ENCODE measurements at places on chromosomes 2 and 18.
A peak's percentile ranks its signal among the peaks of the same experiment; 100 is the strongest.

DNA sequence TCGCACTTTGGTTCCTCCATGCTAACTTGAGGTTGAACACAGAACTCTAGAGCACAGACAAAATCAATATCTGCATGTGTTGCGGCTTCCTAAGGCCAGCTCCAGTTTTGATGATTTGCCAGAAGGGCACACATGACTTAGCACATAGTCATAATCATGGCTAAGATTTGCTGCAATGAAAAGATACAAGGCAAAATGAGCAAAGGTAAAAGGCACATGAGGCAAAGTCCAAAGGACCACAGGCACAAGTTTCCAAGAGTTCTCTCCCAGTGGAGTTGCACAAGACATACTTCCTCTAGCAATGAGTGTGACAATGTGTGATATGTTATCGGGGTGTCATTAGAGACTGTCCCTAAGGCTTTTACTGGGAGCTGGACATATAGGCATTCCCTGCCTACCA lies 24.2 kb upstream of the CXXC1 start:
- no peak for DNase-seq

- DNase-seq = no peak
Observed at GRCh38 chr18:24397131-24397693, 412 bp downstream of the OSBPL1A start.

GRCh38 chr2:238784671-238785527 lies 63.0 kb upstream of the TWIST2 start:
- peak; percentile 33 for DNase-seq

DNA sequence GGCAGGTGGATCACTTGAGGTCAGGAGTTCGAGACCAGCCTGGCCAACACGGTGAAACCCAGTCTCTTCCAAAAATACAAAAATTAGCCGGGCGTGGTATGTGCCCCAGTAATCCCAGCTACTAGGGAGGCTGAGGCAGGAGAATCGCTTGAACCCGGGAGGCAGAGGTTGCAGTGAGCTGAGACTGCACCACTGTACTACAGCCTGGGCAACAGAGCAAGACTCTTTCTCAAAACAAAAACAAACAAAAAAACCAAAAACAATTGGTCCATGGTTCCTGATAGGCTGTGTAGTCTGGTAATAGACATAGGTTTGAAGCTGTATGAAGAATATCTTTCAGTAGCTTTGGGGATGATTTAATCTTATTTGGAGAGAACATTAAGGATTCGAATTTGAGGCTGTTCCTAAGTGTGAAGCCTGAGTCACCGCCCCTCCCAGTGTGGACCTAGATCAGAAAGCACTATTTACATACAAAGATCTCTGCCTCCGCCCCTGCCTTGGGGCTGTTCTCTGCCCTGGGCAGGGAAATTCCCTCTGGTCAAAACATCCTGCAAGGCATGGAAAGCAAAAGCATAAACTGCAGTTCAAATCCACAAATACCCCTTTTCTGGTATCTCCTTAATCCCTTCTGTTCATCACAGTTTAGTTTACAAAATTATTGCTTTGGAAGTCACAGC lies 52.8 kb upstream of the PMAIP1 start:
- DNase-seq = no peak

DNA sequence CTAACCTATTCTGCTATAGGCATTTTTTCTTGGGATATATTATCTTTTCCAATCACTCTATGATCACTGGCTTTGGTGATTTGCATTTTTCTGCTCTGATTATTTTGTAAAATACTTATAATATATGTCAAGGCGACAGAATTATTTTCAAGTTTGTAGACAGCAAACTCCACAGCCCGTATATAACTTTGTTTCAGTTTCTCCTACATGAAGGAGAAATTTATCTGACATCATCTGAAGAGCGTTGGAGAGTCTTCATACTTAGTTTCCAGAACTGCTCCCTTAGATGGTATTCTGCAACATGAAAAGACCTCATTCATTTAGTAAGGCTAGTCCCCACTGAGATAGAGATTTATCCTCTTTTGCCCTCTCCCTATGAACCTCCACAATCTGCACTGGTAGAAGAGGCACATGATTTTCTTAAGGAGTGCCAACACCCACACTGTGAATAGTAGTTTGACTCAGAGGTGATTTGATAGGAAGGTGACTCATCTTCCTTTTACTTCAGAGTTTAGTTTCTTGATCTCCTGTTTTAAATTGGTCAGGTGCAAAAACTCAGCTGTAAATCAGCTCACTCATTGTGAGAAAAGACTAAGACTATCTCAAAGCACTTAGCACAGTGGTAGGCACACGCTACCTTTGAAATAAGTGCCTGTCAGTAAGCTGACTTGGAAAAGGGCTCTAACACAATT lies 1848.6 kb upstream of the CELF4 start:
- no peak for DNase-seq

DNA sequence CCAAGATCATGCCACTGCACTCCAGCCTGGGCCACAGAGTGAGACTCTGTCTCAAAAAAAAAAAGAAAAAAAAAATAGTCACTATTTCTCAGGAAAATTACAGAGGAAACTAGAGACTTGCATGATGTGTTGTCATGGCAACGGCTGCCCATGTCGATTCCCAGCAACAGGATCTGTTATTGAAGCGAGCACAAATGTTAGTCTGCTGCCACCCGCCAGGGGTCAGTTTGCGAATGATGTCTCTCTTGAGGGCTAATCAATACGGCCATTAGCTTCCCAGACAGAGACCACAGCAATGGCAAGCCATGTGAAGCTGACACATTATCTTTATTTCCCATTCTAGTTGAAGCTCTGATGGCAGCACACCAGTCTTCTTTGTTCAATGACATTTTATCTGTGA lies 32.4 kb upstream of the ACYP2 start:
- DNase-seq = no peak

DNA sequence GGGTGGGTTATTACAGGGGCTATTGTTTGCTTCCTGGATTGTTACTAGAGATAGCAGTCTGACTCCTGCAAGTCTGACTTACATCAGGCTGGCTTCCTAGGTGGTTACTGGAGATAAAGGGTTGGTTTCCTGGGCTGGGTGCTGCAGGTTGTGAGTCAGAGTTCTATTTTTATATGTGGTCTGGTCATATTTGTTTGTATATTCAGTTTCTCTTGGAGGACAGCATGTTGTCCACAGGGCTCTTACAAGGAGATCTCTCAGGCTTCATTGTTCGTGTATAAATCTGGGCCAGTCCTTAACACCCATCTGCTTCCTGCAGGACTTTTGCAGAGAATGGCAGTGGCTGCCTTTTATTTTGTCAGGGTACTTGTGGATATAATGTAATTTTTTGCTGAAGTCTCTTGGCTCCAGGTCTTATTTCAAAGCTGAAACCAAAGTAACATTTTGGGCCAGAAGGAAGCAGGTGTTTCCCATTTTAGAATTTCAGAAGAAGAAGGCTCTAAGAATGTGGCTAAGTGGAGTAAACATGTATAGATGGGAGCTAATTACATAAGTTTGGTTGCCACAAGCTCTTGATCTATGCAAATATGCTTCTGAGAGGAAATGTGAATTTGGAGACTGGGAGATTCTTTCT lies 65.9 kb upstream of the SLC16A14 start:
- no peak for DNase-seq

DNA sequence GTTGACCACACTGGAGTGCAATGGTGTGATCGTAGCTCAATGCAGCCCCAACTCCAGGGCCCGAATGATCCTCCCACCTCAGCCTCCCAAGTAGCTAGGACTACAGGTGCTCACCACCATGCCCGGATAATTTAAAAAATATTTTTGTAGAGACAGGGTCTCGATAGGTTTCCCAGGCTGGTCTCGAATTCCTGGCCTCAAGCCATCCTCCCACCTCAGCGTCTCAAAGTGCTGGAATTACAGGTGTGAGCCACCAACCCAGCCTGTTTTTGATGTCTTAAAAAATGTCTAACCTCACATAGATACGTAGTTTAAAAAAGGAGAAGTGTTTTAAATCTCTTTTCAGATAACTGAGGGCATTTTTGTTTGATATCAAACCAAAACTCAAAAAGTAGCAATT lies 37.6 kb downstream of the IMPA2 start:
- DNase-seq = no peak

GRCh38 chr2:176159663-176160250 lies 2.6 kb downstream of the HOXD3 start:
- no peak for DNase-seq

DNA sequence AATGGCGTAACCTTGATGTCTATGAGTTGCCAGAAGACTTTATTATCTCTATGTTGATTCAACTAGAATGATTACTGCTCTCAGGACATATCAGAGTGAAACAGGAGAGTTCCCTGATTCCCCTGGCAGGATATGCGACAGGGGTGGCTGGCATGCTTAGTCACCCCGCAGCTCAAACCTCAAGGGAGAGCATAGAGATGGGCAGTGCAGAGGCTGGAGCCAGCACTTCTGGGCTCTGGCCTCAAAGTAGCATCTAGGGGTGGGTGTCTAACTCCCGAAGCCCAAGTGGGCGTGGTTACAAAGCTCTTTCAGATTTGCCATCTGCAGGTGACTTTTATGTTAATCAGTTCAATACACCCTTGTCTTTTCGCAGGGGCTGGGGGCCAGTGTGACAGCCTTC lies 391.6 kb downstream of the ADCYAP1 start:
- DNase-seq = no peak

GRCh38 chr18:60965856-60966255 lies 367.4 kb upstream of the CDH20 start:
- no peak for DNase-seq

DNA sequence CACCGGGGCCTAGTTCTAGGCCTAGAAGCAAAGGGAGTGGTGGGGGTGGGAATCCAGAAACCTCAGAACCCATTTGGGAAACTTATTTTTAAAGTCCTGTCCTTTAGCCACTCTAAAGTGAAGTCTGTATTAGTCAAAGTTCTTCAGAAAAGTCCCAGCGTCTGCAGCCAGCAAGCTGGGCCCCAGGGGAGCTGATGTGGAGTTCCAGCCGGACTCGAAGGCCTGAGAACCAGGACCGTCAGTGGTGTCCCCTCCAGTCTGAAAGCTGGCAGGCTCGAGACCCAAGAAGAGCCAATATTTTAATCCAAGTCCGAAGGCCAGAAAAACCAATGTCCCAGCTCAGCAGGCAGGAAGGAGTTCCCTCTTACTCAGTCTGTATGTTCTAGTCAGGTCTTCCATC lies 32.4 kb downstream of the ID2 start:
- DNase-seq = no peak

DNA sequence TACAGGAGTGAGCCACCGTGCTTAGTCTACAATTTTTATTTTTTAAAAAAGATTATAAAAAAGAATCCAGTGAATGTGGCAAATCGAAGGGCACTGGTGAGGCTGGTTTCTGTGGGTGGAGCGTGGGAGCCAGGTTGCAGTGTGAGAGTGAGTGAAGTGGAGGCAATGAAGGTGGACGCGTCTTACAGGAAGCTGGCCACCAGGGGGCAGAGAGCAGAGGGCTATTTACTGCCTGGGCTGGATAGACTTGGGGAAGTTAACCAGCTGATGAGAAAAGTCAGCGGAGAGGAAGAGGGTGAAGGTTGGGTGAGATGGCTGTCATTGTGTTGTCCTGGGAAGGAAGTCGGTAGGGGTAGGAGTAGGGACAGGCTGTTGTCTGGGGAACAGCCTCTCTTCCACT lies 6.8 kb downstream of the SCTR start:
- DNase-seq = peak; percentile 1

- no peak for DNase-seq
Observed at GRCh38 chr2:166468124-166469024, 25.7 kb downstream of the SCN7A start.

DNA sequence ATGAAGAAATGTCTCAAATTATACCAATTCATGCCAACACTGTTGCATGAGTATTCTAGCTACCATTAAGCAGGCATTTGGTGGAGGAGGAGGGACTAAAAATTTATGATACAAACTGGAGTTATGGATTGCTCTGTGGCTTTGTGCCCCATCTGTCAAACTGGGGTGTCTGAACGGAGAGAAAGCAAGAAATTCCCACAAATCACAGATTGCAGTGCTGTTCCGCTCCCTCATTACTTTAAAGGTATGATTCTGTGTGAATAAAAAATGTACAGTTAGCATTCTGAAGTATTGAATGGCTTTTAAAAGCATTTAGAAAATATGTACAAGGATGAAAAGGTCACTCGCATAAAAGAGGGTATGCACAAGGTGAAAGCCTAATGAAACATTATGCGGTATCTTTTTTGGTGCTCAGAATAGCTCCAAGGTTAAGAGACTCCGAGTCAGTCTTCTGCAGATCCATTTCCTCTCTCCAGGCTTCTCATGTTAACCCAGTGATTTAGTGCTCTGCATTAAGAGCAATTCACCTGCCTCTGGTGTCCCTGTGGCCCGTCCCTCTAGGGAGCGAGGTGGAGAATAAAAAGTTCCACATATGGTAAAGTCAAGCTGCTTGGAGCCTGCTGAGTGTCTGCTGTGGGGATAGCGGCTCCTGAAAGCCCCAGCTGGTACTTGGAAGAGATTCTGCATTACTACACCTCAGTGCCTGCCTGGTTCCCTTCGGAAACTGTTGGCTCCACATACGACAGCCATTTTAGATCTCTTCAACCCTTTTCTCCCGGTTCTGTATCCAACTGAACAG lies 184.2 kb downstream of the ZNF521 start:
- no peak for DNase-seq

GRCh38 chr2:27262379-27263286 lies at the start of gene SLC30A3:
Gene SLC30A3, minus strand, starts transcription at chr2:27263047. Its CDS starts 141 bp downstream, at chr2:27262906.
- DNase-seq = peak; percentile 17

DNA sequence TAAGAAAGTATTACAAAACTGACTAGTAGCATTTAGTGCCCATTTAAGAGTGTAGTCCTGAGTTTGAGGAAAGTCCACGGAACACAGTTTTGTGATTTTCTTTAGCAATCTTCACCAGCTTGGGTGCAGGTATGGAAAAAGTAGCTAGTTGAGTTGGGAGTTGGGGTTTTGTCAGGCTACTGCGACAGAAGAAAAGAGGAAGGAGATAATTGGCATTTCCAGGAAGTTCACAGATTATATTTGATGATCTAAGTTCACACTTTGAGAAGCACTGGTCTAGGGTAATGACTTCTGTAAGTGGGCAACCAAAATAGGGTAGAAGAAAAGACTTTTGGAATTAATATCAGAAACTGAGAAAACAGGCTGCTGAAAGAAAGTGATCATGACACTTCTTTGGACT lies 52.1 kb downstream of the VIL1 start:
- no peak for DNase-seq

GRCh38 chr2:109279243-109279860 lies 150.3 kb downstream of the SH3RF3 start:
- no peak for DNase-seq

DNA sequence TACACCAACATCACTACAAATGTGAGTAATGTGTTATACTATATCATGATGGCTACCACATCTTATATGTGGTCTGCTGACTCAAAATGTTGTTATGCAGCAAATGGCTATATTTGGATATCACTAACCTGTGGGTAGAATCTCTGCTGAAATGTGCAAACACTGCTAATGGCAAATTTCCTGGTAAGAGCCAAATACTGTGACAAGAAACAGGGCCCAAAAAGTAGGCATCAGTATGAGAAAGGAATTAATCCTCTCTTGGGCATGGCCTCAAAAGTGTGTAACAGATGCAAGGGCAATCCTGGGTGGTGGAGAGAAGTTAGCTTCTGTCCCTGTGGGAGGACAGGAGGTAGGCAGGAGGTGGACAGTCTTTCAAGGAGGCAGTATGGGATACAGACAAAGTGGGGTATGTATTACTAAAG lies 13.3 kb downstream of the ATF2 start:
- no peak for DNase-seq
